Fibroblast of skin of right biceps (primary cell): ENCODE measurements at places on chromosomes 4 and X.

DNA sequence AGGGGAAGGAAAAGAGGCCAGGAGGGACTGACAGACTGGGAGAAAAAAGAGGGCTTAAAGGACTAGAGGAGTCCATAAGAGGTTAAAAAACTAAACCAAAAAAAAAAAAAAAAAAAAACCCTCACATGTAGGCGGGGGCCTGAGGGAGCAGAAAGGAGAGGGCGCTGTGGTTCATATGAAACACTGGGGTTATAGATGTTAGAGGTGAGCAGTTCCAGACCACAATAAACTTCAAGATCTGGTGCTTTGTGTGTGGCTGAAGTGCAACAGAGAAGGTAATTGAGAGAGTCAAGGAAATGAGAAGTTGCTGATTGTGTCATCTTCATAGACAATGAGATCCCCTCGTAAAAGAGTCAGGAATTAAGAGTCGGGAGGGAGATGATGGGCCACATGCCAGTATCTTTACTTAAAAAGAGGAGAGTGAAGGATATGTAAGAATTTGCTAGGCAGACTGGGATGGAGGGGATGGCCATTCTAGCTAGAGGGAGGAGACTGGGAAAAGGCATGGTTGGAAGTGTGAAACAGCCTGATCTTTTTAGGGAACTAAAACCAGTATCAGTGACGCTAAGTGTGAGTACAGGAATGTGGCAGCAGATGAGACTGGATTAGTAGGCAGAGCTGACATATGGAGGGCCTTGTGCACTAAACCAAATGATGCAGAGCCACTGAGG is 18.4 kb upstream of the OGT start:
- DNase-seq: no peak

DNA sequence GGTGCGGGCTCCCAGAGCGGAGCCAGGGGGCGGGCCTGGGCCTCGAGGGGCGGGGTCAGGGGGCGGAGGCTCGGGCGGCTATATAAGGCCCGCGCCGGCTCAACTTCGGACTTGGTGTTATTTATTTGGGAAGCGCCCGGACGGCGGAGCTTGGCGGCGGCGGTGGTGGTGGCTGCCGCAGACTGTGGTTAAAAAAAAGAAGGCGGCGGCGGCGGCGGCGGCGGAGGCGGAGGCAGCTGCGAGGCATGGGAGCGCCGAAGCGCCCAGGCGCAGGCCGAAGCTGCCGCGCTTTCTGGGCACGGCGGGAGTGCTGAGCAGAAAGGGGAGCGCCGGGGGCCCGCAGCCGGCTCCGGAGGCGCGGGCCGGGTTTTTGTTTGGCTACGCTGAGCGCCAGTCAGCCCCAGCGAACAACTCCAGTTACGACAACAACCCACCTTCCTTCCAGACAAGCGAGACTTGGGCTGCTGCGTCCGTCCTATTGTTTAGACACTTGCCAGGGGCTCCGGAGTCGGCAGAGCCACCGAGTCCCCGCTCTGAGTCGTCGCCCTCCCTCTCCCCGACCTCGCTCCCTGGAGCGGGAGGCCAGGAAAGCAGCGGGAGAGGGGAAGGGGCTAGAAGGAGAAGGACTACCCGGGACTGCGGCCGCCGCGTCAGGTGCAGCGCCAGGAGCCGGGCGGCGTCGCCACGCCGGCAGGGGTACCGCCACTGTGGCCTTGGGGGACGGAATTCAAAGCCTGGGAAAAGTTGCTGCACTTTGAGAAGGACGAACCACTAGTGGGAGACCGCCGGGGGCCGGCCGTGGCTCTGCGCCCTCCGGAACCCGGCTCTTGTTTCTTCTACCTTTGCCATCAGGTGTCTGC is at the start of gene SLIT2:
Gene SLIT2, plus strand, starts transcription at position 110 of the 860 bp plus-strand sequence. CDS start 1,911 bp downstream, outside the sequence.
- peak; percentile 90 for DNase-seq

DNA sequence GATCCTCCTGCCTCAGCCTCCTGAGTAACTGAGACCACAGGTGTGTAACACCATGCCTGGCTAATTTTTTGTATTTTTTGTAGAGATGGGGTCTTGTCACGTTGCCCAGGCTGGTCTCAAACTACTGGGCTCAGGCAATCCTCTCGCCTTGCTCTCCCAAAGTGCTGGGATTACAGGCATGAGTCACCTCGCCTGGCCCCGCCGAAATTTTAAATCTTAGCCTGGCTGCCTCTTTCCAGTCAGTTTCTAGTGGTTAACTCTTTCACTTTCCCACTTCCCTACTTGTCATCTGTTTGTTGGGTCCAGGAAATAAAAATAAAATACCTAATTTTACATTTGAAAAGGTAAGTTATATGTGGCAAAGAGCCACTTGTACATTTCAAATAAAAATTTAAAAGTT is 62.4 kb downstream of the TMEM165 start:
- DNase-seq: peak; percentile 47

DNA sequence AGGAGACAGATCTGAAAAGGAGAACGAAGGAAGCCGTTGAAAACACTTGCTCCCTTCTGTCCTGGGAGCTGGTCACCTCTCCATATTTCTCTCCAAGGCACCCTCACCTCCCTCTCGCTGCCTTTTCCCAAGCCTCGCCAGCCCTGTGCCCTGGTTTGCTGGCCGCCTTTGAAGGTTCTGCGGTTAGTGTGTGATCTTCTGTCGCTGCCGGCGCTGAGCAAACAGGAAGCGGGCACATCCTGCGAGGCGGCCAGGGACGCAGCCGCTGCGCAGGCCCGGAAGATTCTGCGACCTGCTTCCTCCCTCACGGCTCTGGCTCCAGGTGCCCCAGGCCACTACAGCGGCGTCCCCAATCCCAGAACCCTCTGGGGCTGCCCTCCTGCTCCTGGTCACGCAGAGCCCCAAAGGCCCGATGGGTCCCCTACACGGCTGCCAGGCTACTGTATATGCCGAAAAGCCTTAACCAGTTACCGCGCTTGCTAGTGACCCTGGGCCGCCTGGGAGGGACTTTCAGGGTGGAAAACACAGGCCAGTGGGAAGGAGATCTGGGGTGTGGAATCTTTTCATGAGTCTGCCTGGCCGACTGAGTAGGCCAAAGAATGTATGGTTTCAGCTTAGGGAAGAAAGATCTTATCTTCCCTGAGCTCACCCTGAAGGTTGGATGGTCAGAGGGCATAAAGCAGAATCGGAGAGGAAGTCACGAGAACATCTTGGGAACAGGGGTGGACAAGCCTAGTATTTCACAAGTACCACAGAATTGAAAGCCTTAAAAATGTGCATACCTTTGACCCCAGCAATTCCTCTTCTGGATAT is 2.3 kb upstream of the SASH3 start:
- DNase-seq: no peak

GRCh38 chr4:22363787-22364186 is 152.1 kb downstream of the ADGRA3 start:
- peak; percentile 12 for DNase-seq

GRCh38 chrX:15511563-15511962 is 11.0 kb downstream of the BMX start:
- no peak for DNase-seq

GRCh38 chrX:121365572-121366161 is 318.3 kb downstream of the GLUD2 start:
- no peak for DNase-seq

- no peak for DNase-seq
Measured at GRCh38 chr4:62622089-62622488, 1422.0 kb downstream of the ADGRL3 start.

GRCh38 chr4:184265546-184266351 is 48.1 kb upstream of the ENPP6 start:
- peak; percentile 55 for DNase-seq

DNA sequence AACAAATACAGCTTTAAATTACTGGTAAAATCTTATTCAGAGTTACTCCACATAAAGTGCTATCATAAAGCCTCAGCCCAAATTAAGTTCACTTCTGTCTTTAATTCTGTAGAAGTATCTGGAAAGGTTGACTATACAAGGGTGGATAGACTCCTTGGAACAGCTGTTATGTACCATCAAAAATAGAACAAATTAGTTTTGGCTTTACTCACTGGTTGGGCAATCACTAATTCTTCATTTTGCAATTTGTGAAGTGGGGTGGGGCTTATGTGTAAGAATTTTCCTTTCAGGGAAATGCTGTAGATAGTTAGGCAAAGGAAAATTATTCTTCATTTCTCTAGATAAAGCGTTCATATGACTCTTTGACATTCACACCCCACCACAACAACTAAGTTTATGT is 7.8 kb downstream of the DIAPH2 start:
- DNase-seq: no peak

DNA sequence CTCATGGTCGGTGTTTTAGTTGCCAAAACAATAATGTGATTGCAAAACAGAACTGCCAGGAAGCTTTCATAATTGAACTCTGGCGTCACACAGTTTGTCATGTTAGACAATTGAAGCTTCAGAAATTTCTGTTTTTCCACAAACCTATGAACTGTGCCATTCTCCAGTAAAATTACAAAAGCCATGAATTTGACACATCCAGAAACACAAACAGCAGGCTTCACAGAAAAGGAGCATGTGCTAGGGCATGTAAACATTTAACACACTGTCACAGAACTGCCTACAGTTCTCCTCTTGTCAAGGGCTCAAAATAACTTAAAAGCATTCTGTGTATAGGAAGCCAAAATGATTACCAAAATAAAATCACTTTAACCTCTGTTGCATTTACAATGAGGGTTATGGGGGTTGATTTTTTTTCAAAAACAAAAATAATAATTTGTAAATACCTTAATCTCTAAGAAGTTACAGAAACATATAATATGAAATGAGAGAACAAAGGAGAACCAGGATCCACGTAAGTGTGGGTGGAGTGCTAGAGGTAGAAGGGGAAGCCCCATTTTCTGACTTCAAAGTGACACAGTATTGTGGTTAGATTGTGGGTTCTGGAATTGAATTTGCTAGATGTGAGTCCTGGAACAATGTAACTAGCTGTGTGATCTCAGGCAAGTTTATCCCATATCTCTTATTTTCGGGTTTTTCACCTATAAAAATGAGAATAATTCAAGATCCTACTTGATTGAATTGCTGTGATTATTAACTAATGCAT is 295.0 kb downstream of the CENPC start:
- no peak for DNase-seq

DNA sequence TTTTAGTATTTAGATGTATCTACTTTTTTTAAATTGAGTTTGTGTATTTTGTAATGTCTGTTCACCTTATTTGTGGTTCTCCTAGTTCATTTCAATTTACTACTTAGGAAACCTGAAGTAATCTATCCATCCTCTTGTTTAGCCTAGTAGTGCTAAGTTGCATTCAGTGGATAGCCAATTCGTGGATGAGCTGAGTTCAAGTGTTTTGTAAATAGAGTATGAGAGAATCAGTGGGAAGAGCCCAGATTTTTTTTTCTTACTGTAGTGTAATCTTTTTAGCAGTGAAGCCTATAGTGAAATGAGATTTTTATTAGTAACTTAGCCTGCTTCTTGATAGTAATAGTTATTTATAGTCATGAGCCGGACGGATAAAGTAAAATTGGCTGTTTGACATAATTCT is 21.7 kb downstream of the STAG2 start:
- no peak for DNase-seq

- peak; percentile 84 for DNase-seq
Measured at GRCh38 chr4:91837608-91838029, 466.1 kb upstream of the GRID2 start.

DNA sequence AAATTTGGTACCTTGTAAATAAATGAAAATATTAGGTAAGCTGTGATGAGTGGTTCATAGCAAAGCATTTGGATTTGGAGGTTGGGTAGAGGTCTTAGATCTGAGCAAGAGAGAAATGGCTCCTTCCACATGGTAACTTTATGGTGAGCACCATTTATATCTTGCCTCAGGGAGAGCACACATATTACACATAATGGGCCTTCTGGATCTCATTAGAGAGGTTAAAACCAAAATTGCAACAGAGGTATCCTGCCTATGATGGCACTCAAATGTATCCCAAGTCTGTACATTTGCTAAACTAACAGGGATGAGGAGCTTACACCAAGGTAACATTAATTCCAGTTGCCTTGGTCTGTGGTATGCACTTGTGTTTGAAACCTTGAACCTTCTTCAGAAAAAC is 87.1 kb upstream of the PUDP start:
- no peak for DNase-seq

- no peak for DNase-seq
Measured at GRCh38 chr4:118920247-118920646, 31.6 kb downstream of the SYNPO2 start.

DNA sequence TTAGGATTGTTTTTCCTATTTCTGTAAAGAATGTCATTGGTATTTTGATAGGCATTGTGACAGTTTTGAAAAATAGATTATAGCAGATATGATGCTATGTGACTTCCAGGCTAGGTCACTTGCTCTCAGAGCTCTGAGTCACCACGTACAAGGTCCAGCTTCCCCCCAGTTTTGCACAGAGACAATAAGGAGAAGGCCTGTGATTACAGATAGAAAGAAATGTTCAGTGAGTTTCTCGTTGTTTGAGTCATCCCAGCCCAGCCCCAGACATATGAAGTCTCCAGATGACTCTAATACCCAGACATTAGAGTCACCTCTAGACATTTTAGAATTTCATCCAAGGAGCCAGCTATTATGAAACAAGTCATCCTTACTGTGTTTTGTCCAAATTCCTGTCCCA is 57.2 kb downstream of the MFAP3L start:
- DNase-seq: peak; percentile 96

DNA sequence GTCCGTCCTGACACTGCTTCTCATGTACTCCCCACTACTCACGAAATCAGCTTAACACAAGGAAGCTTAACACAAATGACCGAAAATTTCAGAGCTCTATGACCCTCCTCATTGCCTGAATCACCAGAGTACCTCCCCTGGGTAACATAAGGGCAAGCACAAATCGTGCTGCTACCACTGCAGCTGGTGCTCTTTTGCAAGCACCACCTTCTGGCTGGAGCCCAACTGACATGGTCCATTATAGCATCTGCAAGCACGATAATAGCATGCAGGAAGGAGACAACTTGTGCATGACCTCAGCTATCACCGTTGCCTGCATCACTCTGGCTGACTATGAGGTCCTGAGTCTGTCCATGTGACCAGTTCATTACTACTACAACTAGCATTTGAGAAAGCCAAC is 308.0 kb downstream of the TEX13C start:
- DNase-seq: no peak

DNA sequence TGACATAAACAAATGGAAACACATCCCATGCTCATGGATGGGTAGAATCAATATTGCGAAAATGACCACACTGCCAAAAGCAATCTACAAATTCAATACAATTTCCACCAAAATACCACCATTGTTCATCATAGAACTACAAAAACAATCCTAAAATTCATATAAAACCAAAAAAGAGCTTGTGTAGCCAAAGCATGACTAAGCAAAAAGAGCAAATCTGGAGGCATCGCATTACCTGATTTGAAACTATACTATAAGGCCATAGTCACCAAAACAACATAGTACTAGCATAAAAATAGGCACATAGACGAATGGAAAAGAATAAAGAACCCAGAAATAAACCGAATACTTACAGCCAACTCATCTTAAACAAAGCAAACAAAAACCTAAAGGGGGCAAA is 342.8 kb upstream of the AGA start:
- peak; percentile 2 for DNase-seq

- no peak for DNase-seq
Measured at GRCh38 chr4:155687380-155687982, 20.8 kb downstream of the GUCY1A1 start.

DNA sequence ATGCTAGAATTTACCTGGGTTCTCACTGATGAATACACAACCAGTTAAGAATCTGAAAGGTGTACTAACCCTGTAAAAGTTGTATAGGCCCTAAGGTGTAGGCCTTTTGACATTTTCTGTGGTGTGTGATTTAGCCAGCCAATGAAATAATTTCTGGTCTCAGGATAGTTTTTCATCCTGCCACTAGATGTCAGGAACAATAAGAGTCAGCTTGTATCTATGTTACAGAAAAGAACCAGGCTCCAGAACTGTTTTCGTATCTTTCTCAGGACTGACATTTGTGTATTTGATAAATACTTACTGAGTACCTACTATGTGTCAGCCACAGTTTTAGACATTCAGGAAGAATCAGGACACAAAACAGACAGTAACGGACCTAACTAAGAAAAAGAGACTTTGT is 673.6 kb upstream of the TENM3 start:
- peak; percentile 63 for DNase-seq
